T-helper 9 cell (primary cell): ENCODE measurements at places on chromosomes 1 and 21.

GRCh38 chr1:219109424-219110018 is 64.2 kb upstream of the LYPLAL1 start:
- DNase-seq: no peak

DNA sequence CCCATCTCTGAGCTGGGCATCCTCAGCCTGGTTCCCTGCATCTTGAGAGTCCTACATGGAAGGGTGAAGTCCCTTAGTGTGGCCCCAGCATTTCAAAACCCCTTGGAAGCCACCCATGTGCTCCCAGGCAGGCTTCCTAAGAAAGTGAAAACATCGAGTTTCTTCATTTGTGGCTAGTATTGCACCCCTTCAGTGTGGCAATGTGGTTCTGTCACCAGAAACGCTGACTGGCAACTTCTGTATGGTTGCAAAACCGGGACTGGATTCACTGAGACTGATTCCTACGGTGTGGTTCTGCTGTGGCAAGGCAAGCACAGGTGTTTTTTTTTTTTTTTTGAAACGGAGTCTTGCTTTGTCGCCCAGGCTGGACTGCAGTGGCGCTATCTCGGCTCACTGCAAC is 9.0 kb upstream of the IFNGR2 start:
- DNase-seq: no peak

GRCh38 chr21:28669321-28669720 is 323.4 kb downstream of the LTN1 start:
- no peak for DNase-seq

DNA sequence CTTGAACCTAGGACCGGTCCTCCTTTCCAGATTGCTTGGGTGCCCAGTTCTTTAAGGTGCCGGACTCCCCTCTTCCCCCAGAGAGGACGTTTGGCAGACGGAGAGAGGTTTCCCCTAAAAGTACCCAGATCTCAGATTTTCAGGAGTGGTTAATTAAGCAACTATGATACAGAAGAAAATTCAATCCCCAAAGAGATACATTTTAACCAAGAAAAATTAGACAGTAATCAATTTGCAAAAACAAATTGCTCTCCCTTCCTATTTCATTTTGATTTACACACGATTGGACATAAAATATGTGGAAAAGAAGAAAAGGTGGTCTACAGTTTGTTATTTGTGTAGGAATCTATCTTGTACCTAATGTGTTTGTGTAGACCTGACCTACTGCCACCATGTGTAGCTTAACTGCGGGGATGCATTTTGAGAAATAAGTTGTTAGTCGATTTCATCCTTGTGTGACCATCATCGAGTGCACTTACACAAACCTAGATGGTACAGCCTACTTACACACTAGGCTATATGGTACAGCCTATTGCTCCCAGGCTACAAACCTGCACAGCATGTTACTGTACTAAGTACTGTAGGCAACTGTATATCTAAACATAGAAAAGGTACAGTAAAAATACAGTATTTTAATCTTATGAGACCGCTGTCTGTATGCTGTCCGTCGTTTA is 755 bp downstream of the RPAP2 start:
- no peak for DNase-seq

- DNase-seq: no peak
These were observed 22.4 kb upstream of the FOXO6 start for GRCh38 chr1:41338820-41339219.
